Karpas-422 (cell line): ENCODE measurements at places on chromosomes 12 and 14. TPM values are rescaled to one million over a fixed set of nuclear protein-coding genes. Genes with fewer than 3 reads are reported as not detected.
A peak's percentile ranks its signal among the peaks of the same experiment; 100 is the strongest.

DNA sequence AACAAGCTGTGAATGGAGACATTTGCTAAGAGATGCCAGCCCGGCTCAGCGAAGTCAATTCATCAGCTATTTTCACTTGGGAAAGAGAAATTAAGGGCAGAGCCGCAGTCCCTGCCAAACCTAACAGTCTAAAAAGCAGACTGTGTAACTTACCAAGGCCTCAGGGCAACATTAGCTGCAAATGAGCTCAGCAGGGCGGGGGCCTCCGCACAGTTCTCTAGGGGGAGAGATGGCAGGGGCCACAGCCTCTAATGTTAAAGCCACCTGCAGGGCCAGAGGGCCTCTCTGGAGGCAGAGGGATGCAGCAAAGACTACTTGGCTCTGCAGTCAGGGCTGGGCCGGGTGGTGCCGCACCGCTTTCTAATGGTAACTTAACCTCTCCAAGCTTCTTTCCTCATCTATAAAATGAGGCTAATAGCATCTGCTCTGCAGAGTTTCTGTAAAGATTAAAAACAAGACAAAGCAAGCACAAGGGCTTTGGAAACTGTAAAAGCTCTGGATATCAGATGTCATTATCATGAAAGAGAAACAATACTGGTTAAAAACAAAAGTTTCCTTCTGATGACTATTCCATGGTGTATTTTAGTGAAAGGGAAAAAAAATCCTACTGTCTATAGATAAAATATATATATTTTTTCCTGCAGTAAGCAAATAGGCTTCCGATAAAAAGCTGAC, 13.4 kb upstream of the GPRC5A start:
- no peak for DNase-seq
- no peak overlapping the region for H3K4me3 ChIP-seq
- H3K27me3 ChIP-seq, result no peaks in the 10 kb centered on the region
- peaks cover 9% of the 10 kb centered on the region for H3K4me1 ChIP-seq
- H3K36me3 ChIP-seq, result no peaks in the 10 kb centered on the region

- H3K27me3 ChIP-seq, result peaks cover 2% of the 10 kb centered on the region; the same call in 1 of the 2 replicates
- H3K4me3 ChIP-seq, result no peak overlapping the region
- no peaks in the 10 kb centered on the region for H3K36me3 ChIP-seq
Observed at GRCh38 chr14:33229269-33229929, 290.7 kb downstream of the NPAS3 start.

- peaks cover 4% of the 10 kb centered on the region; the same call in 1 of the 2 replicates for H3K4me1 ChIP-seq
- no peak overlapping the region for H3K4me3 ChIP-seq
- peak; percentile 93 for DNase-seq
- H3K27me3 ChIP-seq, result no peaks in the 10 kb centered on the region
- no peaks in the 10 kb centered on the region for H3K36me3 ChIP-seq
- H3K27ac ChIP-seq, result no peak overlapping the region
Observed at GRCh38 chr14:104639885-104640548, 35.4 kb upstream of the TMEM179 start.

GRCh38 chr12:132460571-132460970, 29.4 kb upstream of the FBRSL1 start:
- no peaks in the 10 kb centered on the region for H3K36me3 ChIP-seq
- DNase-seq, result peak; percentile 65
- no peak overlapping the region for H3K4me3 ChIP-seq
- H3K4me1 ChIP-seq, result no peaks in the 10 kb centered on the region
- no peak overlapping the region for H3K27ac ChIP-seq

The SLC17A8 gene
- 0.15 TPM in 1 of 2 replicates, not detected in the other for total RNA-seq

- H3K27ac ChIP-seq, result no peak overlapping the region
- DNase-seq, result no peak
- H3K36me3 ChIP-seq, result no peaks in the 10 kb centered on the region
- no peak overlapping the region for H3K4me3 ChIP-seq
- H3K4me1 ChIP-seq, result no peaks in the 10 kb centered on the region; the same call in 1 of the 2 replicates
Observed at GRCh38 chr14:89409961-89410360, 7.1 kb downstream of the FOXN3 start.

- H3K27ac ChIP-seq, result no peak overlapping the region
- no peaks in the 10 kb centered on the region for H3K27me3 ChIP-seq
- no peaks in the 10 kb centered on the region for H3K4me1 ChIP-seq
- no peak overlapping the region for H3K4me3 ChIP-seq
Observed at GRCh38 chr14:46417066-46417465, 234.5 kb downstream of the RPL10L start.
